Fibroblast of the conjunctiva (primary cell): ENCODE measurements at places on chromosomes 3 and 15.

- DNase-seq = no peak
These were observed 24.4 kb downstream of the LARP6 start for GRCh38 chr15:70829371-70830166.

GRCh38 chr15:33985751-33986150, 17.5 kb downstream of the CHRM5 start:
- no peak for DNase-seq

GRCh38 chr3:64438812-64439211, 213.5 kb upstream of the PRICKLE2 start:
- no peak for DNase-seq

GRCh38 chr3:53624061-53624857, 129.8 kb downstream of the CACNA1D start:
- DNase-seq = no peak

GRCh38 chr15:30675126-30675525, 49.2 kb downstream of the ARHGAP11B start:
- no peak for DNase-seq

DNA sequence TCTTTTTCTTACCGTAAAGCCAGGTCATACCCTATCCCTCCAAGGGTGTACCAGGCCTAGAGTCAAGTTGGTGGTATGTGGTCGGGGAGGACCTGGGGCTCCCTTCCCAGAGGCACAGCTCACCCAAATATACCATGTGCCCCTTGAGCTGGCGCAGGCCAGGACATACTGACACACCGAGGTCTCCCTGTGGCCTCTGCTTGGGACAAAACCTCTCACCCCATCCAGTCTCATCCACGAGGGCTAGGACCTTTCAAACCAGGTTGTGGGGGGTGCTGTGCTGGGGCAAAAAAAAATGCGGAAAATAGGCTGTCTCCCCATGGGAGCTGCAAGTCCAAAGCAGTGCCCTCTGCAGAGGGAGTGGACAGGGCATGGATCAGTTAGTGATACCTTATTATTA, 22.8 kb downstream of the PTH1R start:
- DNase-seq = no peak

GRCh38 chr3:121482660-121483059, 63.1 kb downstream of the POLQ start:
- peak; percentile 45 for DNase-seq

DNA sequence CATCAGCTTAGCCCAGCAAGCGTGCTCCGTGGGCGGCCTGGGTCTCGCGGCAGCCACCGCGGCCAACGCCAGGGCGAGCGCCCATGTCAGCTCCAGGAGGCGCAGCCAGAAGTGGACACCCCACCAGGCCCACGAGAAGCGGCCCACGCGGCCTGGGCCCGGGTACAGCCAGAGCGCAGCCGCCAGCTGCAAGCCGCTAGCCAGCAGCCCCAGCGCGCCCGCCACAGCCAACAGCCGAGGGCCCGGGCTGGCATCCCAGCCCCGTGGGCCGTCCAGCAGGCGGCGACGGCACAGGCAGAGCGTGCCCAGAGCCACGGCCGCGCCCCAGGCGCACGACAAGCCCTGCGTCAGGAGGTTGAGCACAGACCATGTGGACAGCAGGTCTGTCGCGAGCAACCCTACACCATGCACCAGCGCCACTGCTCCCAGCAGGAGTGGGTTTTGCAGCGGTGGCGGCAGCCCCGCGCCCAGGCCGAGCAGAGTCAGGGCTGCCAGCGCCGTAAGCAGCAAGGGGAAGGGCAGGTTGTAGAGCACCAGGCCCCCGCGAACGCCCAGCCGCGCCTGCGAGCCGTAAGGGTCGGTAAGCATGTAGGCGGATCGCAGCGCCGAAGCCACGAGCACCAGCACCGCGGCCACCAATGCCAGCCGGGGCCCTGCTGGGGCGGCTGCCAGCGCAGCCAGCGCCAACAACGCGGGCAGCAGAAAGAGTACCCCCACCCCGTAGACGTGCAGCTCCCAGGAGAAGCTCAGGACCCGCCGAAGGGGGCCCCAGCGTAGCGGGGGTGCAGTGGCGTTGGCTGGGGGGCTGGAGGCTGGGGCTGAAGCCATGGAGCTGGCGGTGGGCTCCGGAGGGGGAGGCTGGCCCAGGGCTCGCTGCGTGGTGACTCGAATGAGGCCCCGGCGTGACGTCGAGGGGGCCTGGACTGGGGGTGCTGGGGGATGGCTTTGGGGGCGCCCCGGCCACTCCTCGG, 4.9 kb downstream of the PRRT3 start:
- peak; percentile 57 for DNase-seq

DNA sequence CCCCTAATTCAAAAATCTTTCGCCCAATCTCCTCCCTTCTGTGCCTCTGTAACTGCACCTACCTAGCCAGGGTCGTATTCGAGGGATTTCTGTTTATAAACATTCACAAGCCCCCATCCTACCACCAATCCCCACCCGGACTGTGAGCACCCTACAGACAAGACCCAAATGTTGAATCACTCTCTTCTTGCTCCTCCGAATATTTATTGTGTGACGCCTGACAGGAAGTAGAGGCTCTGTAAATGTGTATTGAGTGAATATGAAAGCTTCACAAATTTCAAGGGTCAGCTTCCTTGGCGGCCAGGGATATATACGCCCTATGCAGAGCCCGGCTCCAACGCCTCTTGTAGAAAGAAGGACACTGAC, 1.6 kb downstream of the BDH1 start:
- DNase-seq = no peak

DNA sequence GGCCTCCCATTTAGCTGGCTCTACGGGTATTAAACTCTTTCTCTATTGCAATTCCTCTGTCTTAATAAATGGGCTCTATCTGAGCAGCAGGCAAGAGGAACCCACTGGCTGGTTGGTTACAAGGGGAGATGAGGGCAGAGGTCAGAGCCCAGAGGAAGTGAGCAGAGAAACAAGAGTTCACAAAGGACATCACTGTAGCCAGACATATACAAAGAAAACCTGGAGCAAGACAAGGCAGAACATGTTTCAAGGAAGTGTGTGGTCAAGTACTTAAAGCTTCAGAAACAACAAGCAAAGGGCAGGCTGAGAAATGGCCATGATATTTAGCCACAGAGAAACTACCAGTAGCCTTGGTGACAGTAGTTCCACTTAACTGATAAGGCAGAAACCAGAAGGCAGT, 24.3 kb downstream of the SUSD5 start:
- DNase-seq = no peak

GRCh38 chr3:148950806-148951205, 40.5 kb upstream of the GYG1 start:
- no peak for DNase-seq

GRCh38 chr3:20225769-20226168, 39.8 kb upstream of the SGO1 start:
- DNase-seq = peak; percentile 12

DNA sequence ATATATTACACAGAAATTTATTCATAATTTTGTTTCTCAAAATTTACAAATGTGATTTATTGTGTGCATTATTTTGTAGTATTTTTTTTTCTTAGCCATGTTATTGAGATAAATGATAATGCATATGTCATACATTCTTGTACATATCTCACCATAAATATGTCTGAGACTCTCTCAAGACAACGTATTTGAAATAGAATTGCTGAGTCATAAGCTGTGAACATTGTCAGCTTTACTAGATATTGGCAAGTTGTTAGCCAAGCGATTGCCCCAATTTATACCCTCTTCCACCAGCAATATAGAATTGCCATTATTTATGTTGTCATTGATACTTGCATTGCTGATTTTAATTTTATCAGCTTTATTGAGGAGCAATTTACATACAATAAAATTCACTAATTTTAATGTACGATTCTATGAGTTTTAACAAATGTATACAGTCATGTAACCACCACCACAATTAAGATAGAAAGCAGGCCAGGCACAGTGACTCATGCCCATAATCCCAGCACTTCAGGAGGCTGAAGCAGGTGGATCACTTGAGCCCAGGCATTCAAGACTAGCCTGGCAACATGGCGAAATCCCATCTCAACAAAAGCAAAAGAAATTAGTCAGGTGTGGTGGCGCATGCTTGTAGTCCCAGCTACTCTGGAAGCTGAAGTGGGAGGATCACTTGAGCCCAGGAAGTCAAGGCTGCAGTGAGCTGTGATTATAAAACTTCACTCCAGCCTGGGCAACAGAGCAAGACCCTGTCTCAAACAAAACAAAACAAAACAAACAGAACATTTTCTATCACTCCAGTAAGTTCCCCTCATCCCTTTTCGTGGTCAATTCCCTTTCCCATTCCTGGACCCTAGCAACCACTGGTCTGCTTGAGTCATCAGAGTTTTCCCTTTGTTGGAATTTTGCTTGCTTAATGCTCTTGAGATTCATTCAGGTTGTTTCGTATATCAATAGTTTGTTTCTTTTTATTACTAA, 373.1 kb downstream of the MFSD1 start:
- DNase-seq = no peak

DNA sequence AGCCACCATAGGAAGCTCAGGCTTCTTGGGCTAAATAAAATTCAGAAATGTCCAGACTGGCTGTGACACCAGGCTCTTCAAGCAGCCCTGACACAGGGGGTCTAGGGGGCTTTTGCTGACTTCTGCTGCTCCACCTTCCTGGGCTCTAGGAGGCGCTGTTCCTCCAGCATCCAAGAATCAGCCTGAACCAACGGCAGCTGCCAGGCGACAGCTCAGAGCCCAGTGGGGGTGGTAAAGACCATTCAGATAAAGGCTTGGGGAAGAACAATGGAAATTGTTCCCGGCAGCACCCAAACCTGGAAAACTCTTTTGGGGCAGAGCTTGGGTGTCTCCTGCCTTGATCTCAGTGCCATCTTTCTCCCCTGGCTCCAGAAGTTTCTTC, 21.6 kb upstream of the PSTPIP1 start:
- no peak for DNase-seq

DNA sequence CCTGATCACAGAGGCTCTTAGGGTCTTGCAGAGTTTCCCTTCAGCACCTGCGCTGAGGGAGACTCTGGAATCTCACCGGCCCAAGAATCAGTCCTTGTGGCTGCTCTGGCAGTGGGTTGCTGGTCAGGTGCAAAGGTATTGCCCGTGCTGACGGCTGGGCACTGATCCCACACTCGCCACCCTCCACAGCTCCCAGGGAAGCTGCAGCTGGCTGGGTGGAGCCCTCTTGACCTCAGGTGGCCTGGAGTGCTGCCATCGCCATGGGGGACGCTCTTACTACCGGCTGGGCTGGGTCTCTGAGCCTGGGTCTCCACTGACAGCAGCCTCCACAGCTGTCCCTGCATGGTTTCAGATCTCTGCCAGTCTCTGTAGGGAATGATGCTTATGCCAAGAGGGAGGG, 52.6 kb upstream of the EPHB3 start:
- DNase-seq = no peak

- no peak for DNase-seq
These were observed 5.2 kb downstream of the HYAL2 start for GRCh38 chr3:50317300-50317699.

- DNase-seq = no peak
These were observed 76.2 kb downstream of the CRYGS start for GRCh38 chr3:186467969-186468368.

GRCh38 chr15:78406016-78406585, 31.9 kb upstream of the IREB2 start:
- DNase-seq = no peak

DNA sequence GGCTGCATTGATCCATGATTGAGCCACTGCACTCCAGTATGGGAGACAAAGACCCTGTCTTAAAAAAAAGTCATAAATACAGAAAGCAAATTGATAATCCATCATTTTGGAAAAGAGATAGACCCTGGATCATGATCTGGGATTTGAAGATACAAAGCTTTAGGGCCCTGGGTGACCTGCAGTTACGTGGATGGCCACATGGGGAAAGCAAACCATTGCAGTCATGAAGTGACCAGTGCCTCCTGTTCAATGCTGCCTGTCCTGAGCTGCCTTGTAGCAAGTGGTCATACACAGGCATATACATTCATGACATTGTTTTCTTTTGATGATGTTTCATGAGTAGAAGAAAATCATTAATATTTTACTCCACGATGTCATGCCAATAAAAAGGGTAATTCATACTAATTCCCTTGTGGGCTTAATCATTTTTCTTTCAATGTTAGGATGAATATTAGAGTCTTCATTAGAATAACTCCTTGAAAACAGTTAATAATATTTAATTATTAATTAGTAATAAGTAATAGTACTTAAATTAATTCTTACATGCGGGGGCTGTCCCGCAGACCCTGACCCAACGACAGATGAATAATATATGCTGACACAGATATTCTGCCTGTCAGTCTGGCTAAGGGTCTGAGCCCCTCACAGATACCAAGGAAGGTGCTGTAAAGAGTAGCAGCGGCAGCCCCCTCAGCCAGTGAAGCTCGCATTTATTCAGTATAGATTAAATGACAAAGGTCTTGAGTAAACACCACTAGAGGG, 109.0 kb upstream of the UNC13C start:
- DNase-seq = no peak

- no peak for DNase-seq
These were observed 165.0 kb downstream of the SUCNR1 start for GRCh38 chr3:152038490-152038889.

DNA sequence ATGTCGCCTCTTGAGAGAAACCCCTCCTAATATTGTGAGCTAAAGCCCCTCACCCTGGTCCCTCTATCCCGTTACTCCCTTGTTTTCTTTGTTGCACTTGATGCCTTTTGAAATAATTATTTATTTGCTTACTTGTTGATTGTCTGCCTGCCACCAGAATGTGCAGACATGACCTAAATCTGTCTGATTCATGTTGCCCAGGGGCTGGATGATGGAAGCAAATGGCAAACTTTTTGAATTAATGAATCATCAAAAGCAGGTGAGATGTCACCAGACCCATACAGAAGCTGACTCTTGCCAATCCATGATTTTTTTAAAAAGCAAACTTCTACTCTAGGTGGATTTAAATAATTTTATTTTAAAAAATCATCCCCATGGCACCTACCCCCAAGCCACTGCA, 49.3 kb downstream of the GRIP2 start:
- DNase-seq = no peak

- no peak for DNase-seq
These were observed 33.9 kb downstream of the GAP43 start for GRCh38 chr3:115657168-115657567.

DNA sequence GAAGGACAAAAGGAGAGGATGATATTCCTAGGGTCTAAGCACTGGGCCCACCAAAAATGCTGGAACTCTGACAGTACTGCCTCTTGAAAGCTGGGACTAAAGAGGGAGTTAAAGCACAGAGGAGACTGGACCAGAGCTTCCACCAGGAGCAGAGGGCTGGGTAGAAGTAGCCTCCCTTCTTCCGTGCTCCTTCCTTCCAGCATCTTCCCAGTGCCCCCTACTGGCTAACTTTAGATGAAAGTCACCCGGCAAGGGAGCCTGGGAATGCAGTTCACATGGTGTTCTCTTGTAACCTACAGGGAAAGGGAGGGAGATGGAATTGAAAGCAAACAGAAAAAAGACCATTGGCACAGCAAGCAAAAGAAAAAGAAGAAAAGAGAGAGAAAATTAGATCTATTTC, 106.1 kb upstream of the COL8A1 start:
- peak; percentile 46 for DNase-seq

- DNase-seq = no peak
These were observed 53.9 kb downstream of the PXYLP1 start for GRCh38 chr3:141285570-141285969.

GRCh38 chr3:186458306-186459107, 85.7 kb downstream of the CRYGS start:
- DNase-seq = no peak
